Hypothalamus (tissue), 51 donors: ENCODE measurements at places on chromosomes 2 and 18.

DNA sequence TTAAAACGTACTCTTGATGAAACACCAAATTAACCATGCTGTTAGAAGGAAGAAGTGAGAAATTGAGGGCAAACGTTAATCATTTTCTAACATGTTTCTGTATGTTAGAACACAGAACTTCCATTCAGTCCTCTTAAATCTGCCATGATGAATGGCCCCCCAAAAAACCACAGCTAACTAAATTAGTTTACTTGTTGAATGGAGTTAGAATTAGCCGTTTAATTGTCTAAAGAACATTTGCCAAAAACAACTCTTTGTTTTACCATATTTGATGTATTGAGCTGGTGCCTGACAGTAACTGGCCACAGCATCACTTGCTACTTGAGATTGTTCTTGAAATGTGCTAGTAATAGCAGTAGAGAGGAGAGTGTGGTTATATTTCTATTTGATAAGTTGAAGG is 12.7 kb downstream of the CCNYL1 start:
- no peak for DNase-seq

- DNase-seq = no peak
Measured at GRCh38 chr2:98801286-98801685, 70.4 kb upstream of the MGAT4A start.

DNA sequence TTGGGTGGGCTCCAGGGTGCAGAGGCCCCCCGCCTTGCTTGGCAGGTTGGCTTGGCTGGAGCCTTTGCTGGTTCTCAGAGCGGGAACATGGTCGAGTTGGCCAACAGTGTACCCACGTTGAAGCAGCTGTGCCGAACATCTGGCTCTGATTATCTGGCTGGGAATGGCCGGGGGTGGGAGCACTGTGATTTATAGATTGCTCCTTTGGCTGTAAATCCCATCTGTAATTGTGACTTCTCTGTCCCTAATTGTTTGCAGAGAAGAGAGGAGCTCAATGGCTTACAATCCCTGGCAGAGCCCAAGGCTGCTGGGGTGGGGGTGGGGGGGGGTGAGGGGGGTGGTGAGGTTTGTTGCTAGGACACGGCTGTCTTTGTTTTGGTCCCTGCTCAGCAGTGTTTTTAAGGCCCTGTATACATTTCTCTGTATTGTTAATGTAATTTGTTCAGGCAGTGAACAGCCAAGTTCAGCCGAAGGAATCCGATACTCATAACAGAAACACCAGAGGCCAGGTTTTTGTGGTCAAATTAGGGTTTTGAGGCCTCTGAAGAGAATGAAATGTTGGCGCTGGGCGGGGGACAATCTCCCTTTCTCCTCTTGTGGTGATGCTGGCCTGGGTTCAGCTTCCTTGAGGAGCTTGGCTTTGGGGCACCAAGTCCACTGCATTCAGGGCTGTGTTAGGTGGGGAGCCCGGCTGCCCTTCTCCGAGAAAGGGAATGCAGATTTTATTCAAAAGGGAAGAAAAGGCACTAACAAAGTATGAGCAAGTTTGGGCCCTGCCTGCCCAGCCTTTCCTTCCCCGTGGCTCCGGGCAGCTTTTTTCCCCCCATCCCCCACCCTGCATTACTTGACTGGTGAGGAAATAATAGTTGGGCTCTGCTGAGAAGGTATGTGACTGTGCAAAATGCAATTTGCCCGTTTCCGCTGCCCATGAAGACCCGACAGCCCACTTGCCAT is 82.5 kb downstream of the TCF7L1 start:
- no peak for DNase-seq

DNA sequence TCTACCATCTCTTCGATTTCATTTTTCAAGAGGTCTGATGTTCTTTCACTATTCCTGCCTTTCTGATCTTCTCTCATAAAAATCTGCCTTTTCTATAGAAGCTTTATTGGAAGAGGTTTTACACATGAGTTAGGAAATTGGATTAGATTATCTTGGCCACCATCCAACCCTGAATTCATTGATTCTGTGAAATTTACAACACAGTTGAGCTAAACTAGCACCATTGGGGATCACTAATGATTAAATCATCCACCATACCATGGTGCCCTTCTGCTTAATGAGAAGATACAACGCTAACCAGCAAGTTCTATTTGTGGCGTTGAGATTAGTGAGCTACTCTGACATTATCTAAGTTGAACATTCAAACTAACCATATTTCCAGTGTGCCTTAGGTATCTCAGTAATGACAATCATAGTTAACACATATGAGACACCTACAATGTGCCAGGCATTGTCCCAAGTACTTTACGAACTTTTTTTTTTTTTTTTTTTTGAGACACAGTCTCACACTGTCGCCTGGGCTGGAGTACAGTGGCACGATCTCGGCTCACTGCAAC is 17.3 kb upstream of the LBH start:
- no peak for DNase-seq

DNA sequence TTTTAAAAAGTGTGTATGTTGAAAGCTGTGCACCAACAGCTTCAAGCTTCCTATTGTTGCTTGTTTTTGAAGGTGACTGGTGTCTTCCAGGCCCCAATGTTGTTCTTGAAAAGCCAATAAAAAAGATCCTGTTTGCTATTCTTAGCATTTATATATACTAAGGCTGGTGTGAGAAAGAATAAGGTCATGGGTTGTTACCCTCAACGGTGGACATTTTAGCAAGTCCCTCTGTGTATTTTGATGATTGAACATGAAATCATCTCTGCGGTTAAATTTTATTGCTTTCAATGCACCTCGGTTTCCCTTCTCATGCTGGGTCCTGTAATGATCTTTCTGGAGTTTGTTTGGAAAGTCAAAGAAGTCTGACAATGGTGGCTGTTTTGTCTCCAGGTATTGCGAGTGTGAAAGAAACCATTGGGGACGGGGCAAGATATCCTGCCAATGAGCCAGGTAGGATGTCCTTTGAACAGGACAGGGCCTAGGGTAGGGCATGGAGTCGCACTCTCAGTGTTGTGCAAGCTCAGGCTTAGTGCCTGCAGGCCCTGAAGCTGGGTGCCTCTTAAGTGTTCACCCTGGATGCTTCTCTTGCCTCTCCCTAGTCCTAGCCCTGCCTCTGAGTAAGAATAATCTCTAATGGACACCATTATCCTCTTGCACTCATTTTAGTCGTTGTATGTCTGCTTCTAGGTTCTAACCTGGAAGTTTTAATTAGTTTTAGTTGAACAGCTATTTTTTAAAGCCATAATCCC is 16.0 kb upstream of the KLF7 start:
- no peak for DNase-seq

DNA sequence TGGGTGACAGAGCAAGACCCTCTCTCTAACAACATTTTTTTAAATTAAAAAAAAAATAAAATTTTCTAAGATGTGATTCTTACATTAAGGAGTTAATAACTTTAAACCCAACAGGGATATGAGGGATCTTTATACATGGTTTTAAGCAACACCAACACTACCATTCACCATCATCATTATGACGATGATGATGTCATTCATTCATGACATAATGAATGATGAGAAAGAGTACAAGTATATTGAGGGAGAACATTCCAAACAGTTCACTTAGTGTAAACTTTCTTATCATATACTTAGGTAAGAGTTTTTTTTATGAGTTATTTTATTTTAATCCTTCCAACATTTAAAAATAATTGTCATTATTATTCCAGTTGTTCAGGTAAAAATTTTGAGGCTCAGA is 863.3 kb downstream of the DPP10 start:
- no peak for DNase-seq

GRCh38 chr18:3121259-3121658 is 98.5 kb downstream of the MYOM1 start:
- no peak for DNase-seq

DNA sequence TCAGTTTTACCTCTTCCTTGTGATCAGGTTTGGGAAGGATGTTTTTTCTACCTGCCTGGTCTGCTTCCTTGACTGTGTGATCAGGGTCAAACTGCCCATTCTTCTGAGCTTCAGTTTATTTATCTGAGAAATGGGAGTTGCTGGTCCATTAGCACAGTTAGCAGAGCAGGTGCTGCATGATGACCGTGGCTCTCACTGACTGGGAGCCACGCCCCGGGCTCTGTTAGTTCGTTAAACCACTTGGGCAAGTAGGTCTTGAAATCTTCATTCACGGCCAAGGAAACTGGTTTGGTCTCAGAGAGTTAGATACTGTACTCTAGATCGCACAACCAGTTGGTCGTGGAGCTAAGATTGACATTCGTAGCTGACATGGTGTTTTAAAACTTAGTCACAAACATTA is 41.7 kb downstream of the INPP5D start:
- no peak for DNase-seq

GRCh38 chr18:3356614-3357013 is 93.4 kb upstream of the TGIF1 start:
- DNase-seq = no peak

DNA sequence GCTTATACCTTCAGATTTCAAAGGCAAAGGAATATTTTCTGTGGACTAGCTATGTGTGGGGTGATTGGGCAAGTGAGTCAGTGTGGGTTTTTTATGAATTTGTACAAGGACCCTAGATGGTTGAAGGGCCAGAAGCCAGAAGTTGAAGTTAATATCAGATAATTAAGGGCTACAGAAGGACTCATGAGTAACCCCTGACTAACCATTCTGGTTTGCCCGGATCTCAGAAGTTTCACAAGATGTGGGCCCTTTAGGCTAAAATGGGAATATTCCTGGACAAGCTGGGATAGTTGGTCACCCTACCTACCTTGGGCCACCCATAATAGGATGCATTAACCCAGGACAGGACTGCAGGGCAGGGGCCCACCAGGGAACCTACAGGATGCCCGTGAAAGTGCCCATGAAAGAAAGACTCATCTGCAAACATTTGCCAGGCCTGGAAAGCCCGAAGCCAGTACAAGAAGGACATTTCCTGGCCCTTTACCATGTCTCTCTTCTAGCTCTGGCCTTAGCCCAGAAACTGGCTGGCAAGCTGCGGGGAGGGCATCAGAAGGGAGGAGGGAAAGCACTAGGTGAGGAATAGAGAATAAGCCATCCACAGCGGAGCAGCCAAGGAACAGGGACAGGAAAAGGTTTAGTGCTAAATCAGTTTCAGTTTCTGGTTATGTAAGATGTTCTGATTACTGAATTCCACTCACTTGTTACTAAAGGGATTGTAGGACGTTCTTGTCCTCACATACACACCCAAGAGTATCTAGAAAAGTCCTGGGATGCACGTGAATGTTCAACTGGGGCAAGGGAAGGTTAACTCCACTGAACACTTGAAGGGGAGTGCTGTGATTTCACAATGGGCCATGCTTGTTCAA is 33.6 kb downstream of the GCG start:
- DNase-seq = no peak

DNA sequence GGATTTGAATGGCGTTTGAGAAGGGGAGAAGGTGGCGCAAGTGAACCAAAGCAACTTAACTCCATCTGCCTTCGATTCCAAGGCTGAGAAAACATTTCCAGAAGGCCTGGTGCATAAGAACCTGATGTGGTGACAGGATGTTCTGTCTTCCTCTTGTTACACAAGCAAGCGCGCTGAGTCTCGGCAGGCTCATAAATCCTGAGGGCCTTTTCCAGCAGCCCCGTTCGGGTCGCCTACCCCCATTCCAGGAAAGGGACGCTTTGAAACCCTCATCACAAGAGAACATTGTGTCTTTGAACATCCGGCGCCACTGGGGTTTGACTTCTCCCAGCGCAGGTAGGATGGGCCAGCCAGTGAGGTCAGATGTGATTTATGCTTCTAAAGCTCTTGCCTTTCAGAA is 403.5 kb downstream of the SETBP1 start:
- DNase-seq = no peak

DNA sequence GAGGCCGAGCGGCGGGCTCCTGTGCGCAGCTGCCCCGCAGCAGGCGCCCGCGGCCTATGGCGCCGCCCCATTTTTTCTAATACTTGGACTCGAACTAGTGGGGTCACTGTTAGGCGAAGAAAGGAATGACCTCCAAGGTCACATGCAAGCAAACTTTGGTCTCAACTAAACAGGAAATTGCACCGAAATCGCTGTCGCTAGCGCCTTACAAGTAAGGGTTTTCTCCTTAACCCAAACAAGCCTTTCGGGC is 339 bp downstream of the ACAA2 start:
- peak; percentile 4 for DNase-seq

DNA sequence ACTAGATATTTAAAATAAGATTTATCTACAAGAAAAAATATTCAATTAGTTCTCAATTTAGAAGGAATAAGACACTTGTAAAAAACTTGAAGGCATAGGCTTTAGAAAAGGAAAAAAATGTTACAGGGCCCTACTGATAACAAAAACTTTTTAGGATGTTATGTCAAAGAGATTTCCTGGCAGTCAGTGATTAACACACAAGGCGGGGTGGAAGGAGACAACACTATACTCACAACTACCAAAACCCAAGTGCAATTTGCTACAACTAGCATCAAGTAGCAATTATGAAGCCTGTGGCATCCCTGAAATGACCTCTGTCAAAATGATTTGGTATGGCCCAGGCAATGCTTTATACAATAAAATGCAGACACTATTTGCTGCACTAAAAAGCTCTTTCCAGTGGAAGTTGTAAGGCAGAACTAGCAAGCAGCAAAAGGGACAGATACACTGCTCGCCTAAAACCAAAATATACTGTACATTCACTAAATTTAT is 15.3 kb downstream of the STRN start:
- DNase-seq = no peak

DNA sequence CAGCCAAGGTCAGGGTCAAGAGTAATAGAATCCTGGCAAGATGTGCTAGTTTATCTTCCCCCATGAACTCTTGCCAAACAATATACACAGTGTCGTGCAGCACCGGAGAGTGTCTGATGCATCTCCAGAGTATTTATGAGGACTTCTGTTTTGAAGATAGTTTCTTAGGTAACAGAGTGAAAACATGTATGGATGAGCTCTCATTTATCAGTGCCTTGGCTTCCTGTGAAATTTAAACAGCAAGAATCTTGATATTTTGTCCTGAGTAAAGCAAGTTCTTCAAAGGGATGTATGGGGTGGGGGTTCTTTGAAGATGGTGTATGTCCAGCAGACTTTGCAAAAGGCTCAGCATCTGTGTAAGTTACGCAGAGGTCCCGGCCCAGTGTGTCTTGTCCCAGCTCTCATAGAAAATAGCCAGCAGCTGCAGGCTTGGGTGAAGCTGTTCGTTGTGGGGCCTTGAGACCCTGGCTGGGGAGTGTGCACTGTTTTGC is 361.0 kb upstream of the NT5C1B start:
- DNase-seq = no peak

DNA sequence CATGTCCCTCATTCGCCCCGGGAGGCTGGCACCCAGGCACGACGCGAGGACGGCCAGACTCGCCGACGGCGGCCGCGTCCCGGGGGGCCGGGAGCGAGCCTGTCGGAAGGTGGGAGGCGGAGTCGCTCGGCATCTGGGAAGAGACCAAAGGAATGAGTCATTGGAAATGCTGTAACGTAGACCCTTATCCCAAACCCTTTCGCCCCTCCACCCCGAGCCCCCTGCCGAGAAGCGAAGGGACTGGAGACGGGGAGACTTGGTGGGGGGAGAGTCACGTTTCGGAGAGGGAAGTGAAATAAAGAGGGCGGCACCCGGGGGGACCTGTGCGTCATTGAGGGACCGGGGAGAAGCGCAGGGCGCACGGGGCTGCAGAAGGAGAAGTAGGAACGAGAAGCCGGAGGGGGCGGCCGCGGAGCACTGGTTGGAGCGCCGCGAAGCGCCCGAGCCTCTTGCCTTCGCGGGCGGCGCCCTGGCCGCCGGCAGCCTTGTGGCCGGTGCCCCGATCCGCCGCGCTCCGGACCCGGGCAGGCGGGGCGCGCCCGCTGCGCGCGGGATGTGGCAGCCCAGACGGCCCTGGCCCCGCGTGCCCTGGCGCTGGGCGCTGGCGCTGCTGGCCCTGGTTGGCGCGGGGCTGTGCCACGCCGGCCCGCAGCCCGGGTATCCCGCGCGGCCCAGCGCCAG is at the start of gene EMILIN2:
Gene EMILIN2, plus strand, starts transcription at position 371 of the 681 bp plus-strand sequence. Its CDS starts 183 bp downstream, at position 554.
- DNase-seq = no peak

GRCh38 chr18:40041951-40042350 is 1913.1 kb upstream of the PIK3C3 start:
- no peak for DNase-seq
